ENCODE measurements at places on chromosomes 2 and 18.

DNA sequence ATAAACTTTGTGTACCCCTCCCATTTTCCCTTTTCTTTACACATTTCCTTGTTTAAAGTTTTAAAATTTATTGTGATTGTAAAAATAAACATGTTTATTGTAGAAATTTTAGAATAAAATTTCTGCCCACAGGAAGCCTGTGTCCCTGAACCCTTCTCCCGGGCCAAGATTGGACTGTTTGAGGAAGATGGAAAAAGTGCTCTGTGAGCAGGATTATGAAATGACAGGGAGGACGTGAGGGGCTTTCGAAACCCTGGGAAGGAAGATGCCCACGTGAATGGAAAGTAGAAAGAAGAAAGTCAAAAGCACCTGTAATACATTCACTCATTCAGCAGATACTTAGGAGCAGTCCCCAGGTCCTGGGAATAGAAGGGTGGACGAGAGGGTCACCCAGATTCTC, 25.4 kb upstream of the ATOH8 start:
- DNase-seq: no peak

DNA sequence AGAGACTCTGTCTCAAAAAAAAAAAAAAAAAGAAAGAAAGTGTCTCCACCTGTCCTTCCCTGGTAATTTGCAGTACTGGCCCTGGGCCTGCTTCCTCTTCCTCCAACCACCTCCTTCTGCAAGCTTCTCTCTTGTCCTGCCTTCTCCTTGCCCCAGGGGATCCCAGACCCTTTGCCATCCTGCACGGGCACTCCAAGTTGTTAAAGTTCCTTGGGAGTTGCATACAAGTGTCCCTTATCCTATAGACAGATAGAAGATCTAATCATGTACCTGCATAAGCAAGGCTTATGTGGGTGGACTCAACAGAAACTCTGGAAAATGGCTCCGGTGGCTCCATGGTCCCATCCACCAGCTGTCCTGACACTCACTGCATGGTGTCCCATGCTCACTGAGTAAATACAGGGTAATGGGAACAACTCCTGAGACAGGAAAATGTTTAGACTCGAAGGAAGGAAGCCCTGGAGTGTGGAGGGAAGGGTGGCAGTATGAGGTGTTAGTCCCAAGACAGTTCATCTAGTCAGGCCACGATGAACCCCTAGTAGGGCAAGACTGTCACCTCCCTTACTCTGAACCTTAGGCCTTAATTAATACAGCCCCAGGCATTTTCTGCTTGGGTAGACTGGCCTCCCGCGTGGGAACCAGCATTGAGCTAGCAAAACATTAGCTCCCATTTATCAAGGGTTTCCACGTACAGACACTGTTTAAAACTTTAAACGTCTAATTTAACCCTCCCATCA, 17.1 kb downstream of the ODC1 start:
- no peak for DNase-seq

DNA sequence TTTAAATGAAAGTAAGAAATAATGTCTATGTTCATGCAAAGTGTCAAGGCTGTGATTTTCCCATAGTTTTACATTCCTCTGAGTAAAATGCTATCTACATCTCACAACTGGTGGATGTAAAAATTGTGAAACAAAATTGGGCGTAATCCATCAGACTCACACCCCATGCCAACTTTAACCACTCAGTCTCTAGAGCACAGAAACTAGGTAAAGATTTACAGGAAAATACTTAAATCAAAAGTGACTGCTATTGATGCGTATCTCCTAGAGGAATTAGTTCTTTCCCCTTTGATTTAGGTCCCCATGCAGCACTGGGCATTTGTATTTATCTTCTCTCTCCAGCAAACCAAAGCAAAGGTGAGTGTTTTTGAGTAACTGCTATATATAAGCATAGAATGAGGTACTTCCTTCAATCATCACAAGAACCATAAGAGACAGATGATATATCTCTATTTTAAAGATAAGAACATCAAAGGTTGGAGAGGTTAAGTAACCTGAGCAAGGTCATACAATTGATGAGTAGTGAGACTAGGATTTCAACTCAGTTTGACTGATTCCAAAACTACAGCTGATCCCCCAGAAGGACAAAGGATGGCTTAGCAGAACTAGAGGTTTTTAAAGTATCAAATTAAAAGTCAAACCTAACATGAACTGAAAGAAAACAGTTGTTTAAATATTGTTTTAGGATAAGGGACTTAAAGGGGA, 594.0 kb upstream of the ACVR2A start:
- no peak for DNase-seq

- no peak for DNase-seq
These were observed 40.5 kb upstream of the PAPOLG start for GRCh38 chr2:60715561-60715960.

- DNase-seq: no peak
These were observed 6.8 kb downstream of the SCTR start for GRCh38 chr2:119517433-119517832.

DNA sequence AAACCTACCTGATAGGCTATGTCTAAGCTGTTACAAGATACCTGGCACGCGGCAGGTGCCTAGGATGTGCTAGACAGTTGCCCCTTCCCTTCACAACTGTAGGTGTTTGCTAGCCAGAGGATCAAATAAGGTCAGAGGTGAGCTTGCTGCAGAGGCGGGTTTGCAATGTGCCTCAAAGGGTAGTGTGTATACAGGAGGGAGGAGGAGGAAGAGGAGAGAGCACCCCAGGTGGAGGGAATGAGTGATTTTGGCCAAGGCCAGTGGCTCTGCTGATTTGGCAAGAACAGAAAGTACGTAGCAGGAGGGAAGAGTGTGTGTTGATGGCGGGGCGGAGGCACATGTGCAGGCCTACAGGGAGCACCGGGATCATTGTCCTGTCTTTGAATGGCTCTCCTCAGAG, 236.5 kb downstream of the HAUS1 start:
- DNase-seq: no peak

Data from stimulated activated naive CD4-positive, alpha-beta T cell treated with Interleukin-2 at 50 U/mL for 16 hours (primary cell).